Astrocyte of the hippocampus (primary cell): ENCODE measurements at places on chromosomes 2 and 18.

GRCh38 chr2:233259730-233260129 is 8.3 kb downstream of the ATG16L1 start:
- DNase-seq = peak; percentile 57

DNA sequence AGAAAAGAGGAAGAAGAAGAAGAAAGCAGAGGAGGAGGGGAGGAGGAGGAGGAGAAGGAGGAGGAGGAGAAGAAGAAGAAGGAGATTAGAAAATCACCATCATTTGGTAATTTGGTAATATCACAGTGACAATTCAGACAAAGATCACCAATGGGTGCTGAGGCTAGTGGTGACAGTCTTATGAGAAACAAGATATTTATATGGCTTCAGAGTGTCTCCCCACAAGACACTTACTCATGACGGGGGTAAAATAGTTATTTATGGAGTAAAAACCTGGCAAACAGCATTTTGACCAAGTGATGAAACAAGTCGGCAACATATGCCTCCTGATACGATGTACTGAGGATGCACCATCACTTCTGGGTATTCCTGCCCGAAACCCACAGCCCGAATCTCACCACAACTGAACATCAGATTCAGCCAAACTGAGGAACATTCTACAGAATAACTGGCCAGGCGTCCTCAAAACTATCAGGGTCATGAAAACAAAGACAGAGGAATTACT is 4.9 kb downstream of the ASPRV1 start:
- no peak for DNase-seq

DNA sequence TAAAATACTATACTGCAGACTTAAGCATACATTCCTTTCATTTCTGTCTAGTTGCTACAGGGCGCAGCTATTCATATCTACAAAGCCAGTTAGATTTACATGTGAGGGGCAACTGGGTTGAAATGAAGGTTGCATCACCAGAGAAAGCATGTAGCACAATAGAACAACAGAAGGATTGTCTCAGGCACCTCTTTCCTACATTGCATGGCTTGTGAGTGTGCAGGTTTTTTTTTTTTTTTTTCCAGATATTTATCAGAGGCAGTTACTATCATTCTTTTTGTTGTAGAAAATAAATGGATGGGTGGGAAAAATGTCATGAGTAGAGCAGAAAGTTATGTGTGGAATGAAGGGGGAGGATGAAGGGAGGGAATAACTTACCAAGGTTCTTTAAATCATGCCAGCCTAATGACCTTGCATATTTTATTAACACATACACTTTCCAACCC is 86.8 kb downstream of the ERBB4 start:
- peak; percentile 72 for DNase-seq

- peak; percentile 55 for DNase-seq
Measured at GRCh38 chr2:61707984-61708852, 145.6 kb downstream of the FAM161A start.

DNA sequence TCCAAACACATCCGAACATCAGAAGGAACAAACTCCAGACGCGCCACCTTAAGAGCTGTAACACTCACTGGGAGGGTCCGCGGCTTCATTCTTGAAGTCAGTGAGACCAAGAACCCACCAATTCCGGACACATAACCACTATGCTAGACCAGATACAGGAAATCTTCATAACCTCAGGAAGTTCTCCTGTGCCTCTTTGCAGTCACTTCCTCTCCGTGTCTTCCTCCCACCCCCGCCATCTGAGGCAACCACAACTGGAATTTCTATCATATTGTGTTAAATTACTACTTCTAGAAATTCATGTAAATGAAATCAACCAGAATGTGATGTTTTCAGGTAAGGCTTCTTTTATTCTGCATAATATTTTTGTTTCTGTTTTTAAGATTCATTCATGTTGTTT is 631.0 kb upstream of the NXPH2 start:
- DNase-seq = no peak

DNA sequence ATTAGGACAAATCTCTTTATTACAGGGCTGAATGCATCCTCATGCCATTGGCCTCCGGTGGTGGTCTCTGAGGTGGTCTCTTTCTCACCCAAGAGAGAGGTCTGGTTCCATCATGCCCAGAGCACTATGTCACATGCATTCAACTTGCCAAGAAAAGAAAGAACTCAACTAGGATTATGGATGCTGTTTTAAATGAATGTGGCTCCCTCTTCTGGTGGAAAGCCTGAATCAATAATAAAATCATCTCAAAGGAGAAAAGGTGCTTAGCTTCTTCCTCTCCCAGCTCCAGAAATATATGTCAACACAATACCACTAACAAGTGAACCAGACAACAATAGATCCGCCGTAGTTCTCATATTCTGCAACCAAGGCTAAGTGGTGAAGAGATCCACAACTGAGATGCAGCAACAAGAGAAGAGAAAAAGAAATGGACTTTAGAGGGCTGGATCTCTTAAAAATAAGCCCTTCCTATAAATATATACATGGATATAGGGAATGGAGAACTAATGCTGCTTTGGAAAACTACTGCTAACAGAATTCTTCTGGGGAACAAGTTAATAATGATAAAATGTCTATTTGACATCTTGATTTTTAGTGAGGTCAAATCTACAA is 396.8 kb downstream of the NCKAP5 start:
- peak; percentile 83 for DNase-seq

DNA sequence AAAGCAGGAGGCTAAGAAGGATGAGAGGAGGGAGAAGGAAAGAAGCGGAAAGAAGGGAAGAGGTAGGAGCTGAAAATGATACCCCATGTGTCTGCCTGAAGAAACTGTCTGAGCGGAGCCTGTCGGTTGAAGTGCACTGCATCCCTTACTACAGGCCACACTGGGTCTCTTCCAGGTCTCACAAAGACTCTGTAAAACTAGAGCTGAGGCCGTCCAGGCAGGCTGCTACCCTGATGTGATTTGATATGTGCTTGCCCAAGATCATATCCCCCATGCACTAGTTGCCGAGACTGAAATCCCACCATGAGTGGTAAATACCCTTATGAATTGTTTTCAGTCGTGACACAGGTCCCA is 134.4 kb downstream of the MAIP1 start:
- DNase-seq = no peak

DNA sequence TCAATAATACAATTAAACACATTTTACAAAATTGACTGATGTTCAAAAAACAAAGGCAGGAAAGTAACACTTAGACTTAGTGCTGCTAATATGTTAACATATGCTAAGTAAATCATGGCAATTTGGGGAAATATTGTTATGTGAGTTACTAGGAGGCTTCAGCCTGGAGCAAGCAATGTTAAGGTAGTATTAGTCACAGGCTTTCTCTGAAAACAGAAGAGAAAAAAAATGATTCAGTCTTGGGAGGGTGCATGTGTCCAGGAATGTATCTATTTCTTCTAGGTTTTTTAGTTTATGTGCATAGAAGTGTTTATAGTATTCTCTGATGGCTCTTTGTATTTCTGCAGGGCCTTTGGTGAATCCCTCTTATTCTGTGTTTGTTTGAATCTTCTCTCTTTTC is 345.8 kb upstream of the TFPI start:
- peak; percentile 10 for DNase-seq

DNA sequence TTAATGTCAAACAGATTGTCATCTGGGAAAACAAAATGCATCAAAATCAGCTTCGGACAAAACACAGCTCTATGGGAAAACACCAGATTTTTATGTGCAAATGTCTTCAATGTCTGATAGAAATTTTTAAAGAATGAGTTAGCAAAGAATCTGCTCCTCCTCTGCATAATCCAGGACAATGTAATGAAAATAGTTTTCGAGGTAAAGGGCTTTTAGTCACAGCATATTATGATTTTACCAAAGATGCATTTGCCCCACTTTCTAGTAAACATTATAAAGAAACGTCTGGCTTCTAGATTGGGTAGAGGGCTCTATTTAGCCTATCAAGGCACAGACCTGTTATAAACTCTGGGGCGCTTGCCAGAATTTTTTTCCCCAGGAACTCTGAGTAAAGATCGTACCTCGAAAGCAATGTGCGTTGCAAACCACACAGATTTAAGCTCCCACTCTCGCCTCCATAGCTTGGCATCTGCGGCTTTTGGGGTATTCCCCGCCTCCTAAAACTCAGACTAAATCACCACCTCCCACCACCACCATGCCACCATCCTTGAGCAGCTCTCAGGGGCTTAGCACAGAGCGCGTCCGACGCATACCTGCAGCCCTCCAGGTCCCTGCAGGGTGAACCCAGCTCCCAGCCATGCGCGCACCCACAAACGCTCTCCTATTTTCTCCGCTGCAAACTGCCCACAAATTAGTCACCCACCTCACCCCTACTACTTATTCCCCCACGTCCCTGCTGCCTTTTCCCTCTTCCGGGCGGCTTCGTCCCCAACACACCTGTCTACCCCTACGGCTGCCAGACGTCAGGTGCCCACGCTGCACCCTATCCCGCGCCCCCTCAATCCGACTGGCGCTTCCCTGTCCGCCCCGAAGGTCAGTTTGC is 829 bp downstream of the ACVR1C start:
- DNase-seq = peak; percentile 49

- no peak for DNase-seq
Measured at GRCh38 chr2:160268151-160268781, 68.2 kb upstream of the ITGB6 start.

- no peak for DNase-seq
Measured at GRCh38 chr2:219261024-219261855, 7.5 kb upstream of the TUBA4A start.

DNA sequence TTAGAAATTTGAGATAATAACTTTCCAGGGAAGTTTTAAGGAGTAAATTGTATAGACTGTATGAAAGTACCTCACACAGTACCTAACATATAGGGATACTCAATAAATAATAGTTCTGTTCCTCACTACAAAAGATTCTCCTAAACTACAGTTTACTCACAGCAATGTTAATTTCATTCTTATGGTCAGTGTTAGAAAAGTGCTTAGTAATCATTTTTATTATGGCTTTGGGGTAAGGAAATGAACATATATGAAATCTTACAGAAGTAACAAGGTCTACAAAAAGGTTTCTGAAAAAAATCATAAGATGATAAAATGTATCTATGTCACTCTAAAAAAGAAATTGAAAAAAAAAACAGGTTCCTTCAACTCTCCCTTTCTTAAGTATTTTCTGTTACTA is 67.2 kb downstream of the IKZF2 start:
- no peak for DNase-seq

DNA sequence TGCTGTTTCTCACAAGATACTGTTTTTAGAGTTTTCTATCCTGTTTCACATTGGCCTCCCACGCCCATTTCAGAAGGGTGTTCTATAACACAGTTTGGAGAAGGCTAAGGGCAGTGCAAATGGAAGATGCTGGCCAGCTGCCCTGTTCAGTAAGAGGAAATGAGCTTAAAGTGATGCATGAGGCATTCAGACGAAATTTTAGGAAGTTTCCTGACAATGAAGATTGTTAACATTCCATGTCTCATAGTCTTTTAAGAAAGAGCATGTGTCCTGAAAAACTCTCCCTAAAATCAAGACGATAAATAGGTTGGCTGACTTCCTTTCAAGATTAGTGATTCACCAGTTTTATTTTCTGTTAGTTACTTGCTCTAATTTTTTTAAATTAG is 484.2 kb upstream of the NRP2 start:
- peak; percentile 39 for DNase-seq

GRCh38 chr18:38930881-38931753 is 1365.5 kb upstream of the CELF4 start:
- DNase-seq = no peak

DNA sequence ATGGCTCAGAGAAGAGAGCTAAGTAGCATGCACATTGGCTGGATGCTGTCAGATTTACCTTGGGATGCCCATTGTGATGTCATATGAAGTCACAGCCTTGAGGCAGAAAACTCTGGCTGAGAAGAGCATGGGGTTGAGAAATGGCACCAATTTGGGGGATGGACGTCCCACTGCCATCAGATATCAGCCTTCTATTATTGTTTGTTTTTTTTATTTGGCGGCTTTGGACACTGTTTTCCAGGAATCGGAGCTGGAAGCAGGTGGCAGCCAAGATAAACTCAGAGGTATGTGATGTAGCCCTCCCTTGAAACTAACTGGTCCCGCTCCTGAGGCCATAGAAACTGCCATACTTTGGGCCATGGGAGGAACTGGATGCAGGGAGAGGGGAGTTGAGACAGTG is 40.6 kb downstream of the GCKR start:
- peak; percentile 7 for DNase-seq

- DNase-seq = no peak
Measured at GRCh38 chr2:62814123-62814522, 108.6 kb downstream of the EHBP1 start.

- no peak for DNase-seq
Measured at GRCh38 chr2:171057575-171057974, 103.1 kb downstream of the TLK1 start.

- peak; percentile 18 for DNase-seq
Measured at GRCh38 chr2:152743002-152743401, 24.6 kb downstream of the ARL6IP6 start.

DNA sequence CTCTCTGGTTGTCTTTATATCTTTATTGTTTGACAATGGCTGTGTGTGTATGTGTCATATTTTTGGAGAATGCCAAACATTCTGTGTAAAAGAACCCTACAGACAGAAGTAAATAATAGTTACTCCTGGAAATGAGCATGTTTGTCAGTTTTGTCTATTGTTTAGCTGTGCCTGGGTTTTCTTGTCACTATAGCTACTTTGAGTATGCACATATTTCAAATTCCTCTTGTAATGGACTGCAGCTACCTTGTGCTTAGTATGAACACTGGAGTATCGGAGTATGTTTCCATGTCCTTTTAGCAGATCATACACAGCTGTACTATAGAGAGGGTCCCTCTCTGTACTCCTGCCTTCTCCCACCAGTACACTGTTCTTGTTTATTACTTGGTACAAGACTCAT is 58.0 kb upstream of the DOCK10 start:
- DNase-seq = peak; percentile 67

DNA sequence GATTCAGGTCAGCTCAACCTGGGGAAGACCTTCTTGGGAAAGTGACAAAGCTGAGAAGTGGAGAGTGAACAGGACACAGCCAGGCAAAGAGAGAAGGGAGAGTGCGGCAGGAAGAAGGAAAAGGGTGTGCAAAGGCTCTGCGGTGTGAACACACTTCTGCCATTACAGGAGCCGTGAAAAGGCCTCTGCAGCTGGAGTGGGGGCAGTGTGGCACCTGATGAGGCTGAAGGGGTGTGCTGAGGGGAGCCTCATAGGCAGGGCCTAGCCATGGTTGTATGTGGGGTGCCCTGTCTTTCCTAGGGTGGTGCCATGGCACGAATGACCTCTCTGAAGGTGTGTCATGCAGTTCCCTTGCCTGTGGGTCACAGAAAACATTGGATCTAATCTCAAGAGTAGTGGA is 347.6 kb downstream of the CYRIA start:
- DNase-seq = no peak
